ENCODE measurements at places on chromosomes 12 and 14.

GRCh38 chr14:53510281-53510912 lies 357.3 kb upstream of the DDHD1 start:
- DNase-seq = no peak

DNA sequence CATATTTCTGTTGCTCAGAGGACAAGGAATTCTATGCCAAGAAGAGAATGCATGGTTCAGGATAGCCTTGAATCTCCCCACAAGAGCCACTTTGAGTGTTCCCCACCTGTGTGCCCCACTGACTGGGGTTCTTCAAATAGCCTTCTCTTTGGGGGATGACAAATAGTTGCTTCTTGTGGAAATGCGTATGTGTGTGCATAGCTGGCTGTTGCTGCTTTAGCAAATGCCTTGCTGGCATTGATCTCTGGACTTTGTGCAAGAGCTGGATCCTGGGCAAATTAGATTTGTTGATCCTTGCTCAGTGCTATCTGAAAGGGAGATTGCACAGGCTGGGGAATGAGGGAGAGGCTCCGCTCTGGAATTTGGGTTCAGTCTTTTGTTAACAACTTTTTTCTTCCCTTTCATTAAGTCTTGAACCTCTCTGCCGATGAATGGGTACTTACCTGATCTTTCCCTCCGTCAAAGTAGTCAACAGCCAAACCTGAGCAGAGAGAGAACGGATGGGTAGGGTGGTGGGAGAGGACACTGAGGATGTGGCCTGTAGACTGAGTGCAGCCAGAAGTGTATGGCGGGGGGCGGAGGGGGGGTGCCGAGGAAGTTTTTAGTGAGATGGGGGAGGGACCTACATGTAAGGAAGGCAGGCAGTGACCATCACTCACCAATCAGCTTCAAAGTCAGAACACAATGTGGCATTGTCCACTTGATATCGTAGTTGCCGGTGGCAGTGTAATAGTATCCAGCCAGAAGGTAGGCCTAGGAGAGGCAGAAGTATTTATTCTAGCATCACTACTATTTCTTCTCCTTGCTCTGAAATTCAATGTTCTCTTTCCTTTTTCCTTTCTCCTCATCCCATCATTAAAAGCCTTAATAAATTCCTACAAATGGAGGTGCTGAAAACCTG lies 10.7 kb downstream of the EMG1 start:
- no peak for DNase-seq

- peak; percentile 72 for DNase-seq
These were observed at the start of the genes CBLN3 and KHNYN for GRCh38 chr14:24429395-24430142. TSS of gene CBLN3 (minus strand) at chr14:24429668. CDS start at chr14:24429054, 614 bp downstream. TSS of gene KHNYN (plus strand) at chr14:24429954. CDS start at chr14:24430731, 777 bp downstream.

GRCh38 chr12:26269562-26270284 lies 74.3 kb downstream of the SSPN start:
- DNase-seq = no peak

GRCh38 chr14:28762955-28763326 lies 3.6 kb upstream of the FOXG1 start:
- DNase-seq = no peak

GRCh38 chr12:117567644-117568216 lies 206.3 kb upstream of the NOS1 start:
- DNase-seq = no peak

GRCh38 chr14:70873627-70874026 lies 33.6 kb upstream of the PCNX1 start:
- no peak for DNase-seq

DNA sequence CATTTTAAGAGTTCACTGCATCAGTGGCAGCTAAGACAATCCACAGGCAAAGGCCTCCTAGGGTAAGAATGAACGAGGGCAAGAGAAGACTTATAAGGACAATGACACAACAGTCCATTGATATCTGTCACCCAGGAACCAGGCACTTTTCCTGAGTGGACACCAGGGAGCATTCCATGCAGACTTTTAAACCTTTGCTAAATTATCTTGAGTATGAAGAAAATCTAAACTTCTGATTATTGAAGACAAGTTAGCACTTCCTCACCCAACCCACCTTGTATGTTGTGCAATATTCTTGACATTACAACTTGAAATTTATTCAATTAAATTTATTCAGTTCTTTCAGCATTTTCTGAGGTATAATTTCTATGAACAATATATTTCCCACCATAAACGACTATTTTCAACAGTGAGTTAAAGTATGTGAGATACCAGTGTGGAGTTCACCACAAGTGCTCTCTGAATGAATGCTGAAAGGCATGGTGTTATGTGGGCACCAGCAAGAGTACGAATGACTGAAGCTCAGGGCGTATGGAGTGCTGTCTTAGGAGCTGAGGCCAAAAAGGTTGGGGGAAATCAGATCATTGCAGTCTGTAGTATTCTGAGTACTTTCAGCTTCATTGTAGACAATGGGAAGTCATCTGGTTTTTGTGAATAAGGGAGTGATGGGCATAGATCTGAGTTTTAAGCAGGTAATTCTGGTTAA lies 124.3 kb upstream of the LMNTD1 start:
- DNase-seq = no peak

GRCh38 chr12:64008596-64008995 lies 164.1 kb downstream of the SRGAP1 start:
- no peak for DNase-seq

DNA sequence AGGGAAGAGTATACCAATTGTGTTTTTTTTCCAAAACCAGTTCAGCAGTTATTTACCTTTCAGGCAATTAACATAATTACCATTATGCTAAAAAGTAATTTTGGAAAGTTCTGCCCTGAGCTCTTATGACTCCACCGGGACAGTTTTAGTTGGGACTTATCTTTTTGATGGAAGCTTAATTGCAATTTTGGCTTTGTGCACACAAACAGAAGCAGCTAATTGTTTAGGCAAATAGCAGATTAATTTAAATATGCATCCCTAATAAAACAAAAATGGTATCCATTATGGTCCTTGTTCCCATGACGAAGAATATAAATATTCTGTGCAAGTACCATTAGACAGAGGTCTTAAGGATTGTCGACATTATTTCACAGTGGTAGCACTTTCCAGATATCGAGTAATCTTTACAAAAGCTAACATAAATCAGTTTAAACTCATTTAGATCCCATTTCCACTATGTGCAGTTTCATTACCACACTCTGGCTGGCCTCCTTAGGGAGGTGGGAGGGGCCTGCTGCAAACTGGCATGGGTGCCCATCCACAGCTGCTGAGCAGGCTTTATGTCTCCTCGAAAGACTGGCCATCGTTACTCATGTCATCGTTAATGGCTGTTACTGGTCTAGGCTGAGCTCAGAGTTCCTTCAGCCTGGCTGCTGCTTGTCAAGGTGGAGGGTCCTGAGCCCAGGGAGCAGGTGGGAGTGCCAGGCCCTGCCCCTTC lies 68.2 kb downstream of the FBXW8 start:
- DNase-seq = no peak
